Fibroblast of gingiva (primary cell): ENCODE measurements at places on chromosomes 16 and 17.
A peak's percentile ranks its signal among the peaks of the same experiment; 100 is the strongest.

DNA sequence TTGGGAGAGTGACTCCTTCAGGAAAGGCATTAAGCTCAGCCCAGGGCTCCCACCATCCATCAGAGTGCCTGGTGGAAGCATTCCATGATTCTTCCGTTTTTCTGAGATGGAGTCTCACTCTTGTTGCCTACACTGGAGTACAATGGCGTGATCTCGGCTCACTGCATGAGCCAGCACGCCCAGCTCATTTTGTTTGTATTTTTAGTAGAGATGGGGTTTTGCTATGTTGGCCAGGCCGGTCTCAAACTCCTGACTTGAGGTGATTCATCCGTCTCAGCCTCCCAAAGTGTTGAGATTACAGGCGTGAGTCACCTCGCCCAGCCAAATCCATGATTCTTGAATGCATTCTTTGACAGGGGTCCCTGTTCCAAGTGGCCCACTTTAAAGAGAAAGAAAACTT lies 23.1 kb downstream of the MIS12 start:
- DNase-seq = no peak

DNA sequence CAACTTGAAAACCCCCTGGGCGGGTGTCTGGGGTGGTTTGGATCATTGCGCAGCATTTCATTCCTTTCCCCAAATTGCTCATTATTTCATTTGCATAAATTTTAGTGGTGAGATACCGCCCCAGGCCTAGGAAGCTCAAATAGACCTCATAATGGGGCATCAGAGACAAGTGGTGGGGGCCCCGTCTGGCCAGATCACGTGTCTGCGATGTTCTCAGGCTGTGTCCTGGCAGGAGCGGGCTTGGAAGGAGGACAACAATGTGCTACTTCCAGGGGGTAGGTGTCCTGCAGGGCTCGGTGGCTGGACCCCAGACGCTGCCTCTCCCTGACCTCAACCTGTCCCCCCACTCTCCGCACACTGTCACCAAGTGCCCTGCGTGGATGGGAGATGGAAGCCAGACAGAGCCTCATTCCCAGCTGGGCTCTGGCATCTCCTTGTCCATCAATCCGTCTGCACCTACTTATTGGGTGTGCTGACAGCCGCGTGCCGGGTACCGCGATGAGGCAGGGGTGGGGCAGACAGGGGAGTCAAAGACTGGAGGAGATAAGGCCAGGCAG lies 116.9 kb downstream of the NTN1 start:
- DNase-seq = no peak

DNA sequence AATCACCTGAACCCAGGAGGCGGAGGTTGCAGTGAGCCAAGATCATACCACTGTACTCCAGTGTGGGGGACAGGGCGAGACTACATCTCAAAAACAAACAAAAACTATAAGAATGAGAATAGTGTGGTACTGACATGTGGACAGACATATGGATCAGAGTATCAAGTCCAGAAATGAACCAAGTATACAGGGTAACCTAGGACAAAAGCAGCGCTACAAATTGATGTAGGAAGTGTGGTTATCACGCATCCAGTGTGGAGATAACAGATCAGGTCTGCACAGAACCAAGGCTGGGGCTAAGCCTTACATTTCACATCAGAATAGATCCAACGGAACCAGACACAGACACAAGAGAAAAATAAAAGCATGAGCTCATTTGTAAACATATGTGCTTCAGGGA lies 23.0 kb upstream of the C16orf95 start:
- no peak for DNase-seq

- no peak for DNase-seq
Measured at GRCh38 chr17:29263916-29264315, 17.3 kb downstream of the CRYBA1 start.

DNA sequence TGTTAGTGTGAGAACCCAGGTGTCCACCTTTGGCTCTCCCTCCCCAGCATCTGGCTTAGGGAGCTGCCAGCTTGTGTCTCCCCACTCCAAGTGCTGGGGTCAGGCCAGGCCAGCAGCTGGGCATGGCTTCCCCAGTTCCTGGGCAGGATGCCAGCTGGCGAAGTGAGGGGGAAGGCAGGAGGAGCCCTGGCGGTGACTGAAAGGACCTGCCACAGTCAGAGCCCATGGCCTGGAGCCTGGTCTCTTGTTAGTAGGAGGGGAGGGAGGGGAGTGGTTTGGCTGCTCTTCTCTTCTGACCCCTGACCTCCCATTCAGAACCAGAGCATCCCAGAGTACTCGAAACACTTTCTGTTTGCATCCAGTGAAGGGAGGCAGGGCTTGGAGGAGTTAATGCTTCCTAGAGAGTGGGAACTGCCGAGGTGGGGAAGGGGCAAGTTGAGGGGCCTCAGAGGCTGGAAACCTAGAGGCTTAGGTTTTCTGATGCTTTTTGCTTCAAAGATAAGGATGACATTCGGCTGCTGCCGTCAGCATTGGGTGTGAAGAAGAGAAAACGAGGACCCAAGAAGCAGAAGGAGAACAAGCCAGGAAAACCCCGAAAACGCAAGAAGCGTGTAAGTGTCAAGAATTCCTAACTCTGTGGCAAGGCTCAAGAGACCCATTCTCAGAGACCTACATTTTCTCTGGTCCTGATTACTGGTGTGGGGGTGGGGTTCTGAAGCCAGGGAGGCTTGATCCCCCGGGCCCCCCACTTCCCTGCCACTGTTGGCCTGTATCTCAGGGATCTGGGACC lies 772 bp downstream of the CHD3 start:
- peak; percentile 98 for DNase-seq

GRCh38 chr17:77887110-77887463 lies 71.4 kb upstream of the TNRC6C start:
- no peak for DNase-seq

DNA sequence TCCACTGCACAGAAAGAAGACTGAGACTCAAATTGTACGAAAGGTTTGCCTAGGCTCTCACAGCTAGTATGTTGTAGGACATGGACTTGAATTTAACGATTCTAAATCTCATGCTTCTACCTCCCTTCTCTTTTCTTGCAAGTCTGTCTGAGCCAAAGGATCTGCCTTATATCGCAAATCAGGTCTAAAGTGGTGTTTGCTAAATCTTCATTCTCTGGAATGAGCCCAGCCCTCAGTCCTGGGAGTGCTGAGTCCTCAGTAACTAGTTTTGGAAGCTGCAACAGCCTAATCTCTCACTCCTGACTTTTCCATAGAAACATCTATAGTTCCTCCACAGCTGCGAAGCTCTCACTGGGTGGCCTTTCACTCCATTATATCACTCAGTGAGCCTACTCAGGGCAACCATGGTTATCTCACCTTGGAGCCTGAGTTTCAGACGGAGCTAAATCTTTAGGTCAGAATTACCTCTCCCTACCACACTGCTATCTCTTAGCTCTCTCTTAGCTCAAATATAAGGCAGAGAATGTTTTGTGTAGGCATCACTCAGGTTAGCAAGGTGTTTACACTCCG lies 575.5 kb upstream of the C16orf82 start:
- no peak for DNase-seq

DNA sequence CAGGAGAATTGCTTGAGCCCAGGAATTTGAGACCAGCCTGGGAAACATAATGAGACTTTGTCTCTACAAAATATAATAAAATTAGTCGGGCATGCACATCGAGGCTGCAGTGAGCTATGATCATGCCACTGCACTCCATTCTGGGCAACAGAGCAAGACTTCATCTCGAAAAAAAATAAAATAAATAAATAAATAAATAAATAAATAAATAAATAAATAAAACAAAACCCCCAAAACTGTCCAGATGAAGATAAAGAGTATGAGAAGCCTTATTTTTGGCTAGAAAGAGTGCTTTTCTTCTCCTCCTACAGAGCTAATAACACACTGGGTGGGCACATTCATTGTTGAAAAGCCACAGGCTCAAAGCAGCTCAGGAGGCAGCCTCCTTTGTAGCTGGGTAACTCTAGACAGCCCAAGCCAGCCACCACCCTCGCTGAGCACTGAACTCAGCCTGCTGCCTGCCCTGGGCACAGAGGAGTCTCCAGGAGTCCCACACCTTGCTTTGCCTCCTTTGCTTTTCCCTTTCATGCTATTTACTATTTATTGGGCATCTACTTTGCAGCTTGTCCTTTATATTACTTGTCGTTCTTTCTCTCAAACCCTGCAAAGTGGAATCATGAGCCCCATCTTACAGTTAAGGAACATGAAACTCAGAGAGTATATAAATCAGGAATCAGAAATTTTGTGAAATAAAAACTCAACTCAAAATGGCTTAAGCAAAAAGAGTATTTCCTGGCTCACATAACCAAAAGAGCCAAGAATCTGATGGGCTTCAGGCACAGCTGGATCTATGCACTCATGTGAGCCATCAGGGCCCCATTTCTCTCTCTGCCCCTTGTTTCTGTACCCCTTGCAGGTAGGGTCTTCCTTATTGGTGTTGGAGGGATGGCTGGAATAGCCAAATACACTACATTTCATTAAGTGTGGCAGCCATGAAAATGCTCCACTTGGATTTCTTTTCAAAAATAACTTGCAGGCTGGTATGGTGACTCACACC lies 18.1 kb upstream of the C16orf87 start:
- DNase-seq = no peak

- DNase-seq = no peak
Measured at GRCh38 chr16:11367483-11367906, 22.2 kb downstream of the RMI2 start.

DNA sequence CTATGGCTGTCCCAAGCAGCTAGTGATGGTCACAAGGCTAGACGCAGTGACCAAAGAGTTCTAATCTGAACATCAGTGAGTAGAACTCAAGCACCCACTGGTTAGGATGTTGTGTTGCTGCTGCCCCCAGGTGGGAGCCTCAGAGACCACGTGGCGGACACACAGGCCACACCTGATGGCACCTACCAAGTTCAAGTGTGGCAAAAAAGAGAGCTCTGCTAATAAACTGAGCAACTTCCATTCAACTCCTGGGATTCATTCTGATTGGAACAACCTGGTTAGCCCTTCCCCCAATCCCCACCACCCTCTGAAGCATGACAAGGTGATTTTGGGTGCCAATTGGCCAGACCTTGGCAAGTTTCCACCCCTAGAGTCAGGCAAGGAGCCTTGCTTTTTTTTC lies 3.5 kb upstream of the LCMT1 start:
- DNase-seq = no peak

- DNase-seq = no peak
Measured at GRCh38 chr16:7998789-7999453, 591.4 kb downstream of the TMEM114 start.

DNA sequence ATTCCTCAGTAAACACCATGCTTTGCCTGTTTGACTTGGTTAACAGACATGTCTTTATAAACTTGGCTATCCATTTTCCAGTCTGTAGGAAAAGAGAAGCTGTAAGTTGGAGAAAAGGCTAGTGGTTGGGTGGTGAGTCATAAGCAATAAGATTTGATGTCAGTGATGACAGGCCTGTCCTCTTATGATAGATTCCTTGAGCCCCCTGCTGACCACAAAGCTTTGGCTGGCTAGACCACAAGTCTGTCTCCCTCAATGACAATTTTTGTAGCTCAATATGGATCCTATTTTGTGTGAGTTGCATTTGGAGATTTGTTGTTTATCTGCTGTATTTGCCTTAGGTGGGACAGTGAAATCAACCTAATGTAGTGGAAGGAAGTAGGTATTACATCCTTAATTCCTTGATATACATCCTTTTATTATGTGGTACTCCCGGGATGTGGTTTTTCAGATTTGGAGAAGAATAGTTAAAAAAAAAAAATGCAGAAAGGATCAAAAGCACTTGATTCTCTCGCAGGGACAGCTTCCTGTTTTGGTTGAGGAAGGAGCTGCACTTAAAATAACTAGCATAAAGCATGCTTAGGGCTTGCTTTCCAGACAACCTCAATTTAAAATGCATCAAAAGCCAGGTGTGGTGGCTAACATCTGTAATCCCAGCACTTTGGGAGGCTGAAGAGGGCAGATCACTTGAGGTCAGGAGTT lies 67.4 kb downstream of the SIAH1 start:
- DNase-seq = peak; percentile 6

DNA sequence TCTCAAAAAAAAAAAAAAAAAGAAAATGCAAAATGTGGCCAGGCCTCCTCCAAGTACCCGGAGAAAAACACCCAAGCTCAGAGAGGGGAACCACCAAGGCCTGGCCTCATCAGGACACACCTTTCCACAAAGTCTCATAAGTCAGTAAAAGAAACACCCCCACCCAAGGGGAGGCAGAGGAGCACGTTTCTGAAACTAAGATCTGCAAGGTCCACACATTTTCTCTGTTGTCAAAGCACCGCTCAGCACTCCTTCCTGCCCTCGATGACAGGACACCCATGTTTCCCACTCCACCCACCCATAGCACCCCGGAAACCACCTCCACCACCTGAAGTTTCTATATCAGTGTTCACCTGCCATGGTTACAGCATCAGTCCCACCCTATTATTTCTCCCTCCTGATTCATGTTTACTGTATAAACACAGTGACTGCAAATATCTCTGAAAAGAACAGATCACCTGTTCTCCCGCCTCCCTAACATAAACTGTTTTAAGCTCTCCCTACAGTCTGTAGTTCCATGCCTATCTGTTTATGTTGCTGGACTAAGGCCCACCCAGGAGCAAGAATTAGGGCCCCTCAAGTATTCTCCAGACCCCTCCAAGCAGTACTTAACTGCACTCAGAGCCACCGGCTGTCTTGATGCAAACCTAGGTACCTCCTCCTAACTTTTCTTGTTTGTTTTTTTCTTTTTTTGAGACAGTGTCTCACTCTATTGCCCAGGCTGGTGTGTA lies 2.0 kb downstream of the CORO7 start:
- DNase-seq = no peak

DNA sequence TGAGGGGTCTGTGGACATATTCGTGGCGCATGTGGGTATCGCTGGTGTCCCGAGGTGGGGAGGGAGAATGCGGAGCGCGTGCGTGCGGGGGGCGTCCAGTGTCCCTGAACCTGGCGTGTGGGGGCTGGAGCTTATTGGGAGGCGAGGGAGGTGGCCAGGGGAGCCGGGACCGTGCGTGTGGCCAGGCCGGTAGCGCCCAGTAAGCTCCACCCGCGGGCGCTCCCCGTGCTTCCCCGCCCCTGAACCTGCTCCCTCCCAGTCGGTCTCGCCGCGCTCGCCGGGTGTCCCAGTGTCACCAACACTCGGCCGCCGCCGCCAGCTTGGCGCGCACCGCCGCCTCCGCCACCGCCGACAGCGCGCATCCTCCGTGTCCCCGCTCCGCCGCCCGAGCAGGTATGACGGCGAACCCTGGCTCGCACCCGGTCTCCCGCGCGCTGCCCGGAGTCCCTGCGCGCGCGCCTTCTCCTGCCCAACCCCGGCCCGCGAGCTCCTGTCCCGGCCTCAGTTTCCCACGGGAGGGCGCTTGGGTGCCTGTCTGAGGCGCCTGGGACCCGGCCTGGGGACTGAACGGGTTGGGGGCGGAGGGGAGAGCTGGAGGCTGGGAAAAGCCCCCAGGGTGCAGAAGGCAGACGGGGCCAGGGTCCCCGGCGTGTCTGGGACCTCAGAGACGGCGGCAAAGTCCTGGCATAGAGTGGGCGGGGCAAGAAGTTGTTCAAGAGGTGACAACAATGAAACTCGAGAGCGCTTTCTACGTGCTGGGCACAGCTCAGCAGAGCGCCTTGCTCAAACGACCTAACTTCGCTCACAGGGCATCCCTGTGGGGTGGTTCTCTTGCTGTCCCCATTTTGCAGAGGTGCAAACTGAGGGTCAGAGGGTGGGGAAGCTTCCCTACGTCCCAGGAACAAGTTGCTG lies at the start of gene SCNN1B:
Gene SCNN1B (plus strand): TSS at position 258 of the 912 bp plus-strand sequence. CDS start 46,298 bp downstream, outside the sequence.
- no peak for DNase-seq

- DNase-seq = no peak
Measured at GRCh38 chr17:50679008-50679544, 28.6 kb downstream of the ANKRD40 start.

GRCh38 chr16:72568502-72568901 lies 396.5 kb upstream of the PMFBP1 start:
- no peak for DNase-seq
